ENCODE measurements at places on chromosomes 1 and 21.
A peak's percentile ranks its signal among the peaks of the same experiment; 100 is the strongest.

- no peak for DNase-seq
These were observed 128.1 kb downstream of the HHAT start for GRCh38 chr1:210456731-210457255.

DNA sequence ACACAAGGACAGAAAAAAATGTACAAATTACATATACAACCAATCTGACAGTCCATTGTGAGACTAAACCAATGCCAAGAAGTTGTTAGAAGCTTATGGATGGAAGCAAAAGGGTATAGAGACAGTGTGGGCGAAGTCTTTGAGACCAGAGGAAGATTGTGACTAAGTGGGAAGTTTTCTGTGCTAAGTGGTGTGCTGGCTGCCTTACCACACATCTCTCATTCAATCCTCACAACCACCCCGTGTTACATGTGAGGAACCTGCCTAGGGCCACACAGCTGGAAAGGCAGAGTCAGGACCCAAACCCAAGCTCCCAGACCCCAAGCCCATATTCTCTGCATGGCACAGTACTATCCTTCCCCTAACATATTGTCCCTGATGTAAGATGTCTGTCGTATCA is 53.5 kb upstream of the DUSP10 start:
- no peak for DNase-seq

DNA sequence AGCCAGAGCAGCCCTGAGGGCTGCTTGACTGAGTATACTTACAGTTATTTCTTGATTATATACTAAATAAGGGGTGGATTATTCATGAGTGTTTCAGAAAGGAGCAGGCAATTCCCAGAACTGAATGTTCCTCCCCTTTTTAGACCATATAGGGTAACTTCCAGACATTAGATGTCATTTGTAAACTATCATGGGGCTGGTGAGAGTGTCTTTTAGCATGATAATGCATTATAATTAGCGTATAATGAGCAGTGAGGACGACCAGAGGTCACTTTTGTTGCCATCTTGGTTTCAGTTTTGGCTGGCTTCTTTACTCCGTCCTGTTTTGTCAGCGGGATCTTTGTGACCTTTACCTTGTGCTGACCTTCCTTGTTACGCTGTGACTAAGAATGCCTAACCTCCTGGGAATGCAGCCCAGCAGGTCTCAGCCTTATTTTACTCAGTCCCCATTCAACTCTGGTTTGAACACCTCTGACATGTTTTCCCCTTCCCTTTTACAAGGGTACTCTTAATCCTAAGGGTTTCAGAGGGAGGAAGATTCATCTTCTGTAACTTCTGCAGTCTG is 16.2 kb downstream of the KCTD3 start:
- DNase-seq = no peak

GRCh38 chr1:176857632-176858031 is 306.9 kb downstream of the ASTN1 start:
- DNase-seq = no peak

GRCh38 chr21:28540514-28540913 is 452.2 kb downstream of the LTN1 start:
- no peak for DNase-seq

GRCh38 chr21:42671778-42672593 is 18.6 kb downstream of the PDE9A start:
- no peak for DNase-seq

GRCh38 chr1:99656701-99657100 is 10.8 kb downstream of the PALMD start:
- no peak for DNase-seq

- DNase-seq = no peak
These were observed 195.8 kb downstream of the KAZN start for GRCh38 chr1:14794136-14794768.

GRCh38 chr1:87091425-87091824 is 177.0 kb downstream of the HS2ST1 start:
- DNase-seq = no peak

DNA sequence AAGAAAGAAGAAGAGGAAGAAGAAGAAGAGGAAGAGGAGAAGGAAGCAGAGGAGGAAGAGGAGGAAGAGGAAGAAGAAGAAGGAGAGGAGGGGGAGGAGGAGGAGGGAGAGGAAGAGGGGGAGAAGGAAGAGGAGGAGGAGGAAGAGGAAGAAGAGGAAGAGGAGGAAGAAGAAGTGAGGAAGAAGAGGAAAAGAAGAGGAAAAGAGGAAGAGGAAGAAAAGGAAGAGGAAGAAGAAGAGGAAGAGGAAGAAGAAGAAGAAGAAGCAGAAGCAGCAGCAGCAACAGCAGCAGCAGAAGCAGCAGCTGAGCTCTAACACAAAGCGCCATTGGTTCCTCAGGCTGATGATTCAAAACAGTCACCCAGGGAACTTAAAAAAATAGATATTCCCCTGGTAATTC is 34.0 kb downstream of the DNAI4 start:
- DNase-seq = no peak

- no peak for DNase-seq
These were observed 540.9 kb upstream of the ADGRL2 start for GRCh38 chr1:81259625-81260411.

DNA sequence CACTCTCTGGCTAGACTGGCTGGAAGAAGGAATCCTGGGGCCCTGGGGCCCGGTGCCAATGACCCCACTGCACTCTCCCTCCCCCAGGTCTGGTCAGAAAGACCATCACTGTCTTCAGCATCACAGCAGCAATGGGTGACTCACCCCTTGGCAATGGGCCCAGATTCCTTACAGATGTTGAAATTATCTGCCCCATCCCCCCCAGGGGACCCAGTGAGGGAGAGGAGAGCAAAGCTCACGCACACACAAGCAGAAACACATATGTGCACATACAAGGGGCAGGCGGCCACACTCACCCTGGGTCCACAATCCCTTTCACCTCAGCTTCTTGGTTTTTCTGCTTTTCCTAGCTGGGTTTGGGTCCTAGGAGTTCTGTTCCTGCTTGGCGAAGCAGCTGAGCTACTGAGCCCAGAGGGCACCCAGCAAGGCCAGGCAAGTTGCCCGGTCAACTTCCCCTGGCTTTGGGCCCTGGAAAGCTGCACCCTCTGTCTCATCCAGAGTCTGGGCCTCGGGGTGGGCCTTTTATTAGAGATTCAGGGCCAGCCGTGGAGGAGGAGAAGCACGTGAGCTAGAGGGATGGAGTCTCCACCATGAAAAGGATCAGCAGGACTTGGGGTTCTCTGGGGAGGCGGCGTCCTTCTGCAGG is 2.6 kb downstream of the COL16A1 start:
- DNase-seq = peak; percentile 89

DNA sequence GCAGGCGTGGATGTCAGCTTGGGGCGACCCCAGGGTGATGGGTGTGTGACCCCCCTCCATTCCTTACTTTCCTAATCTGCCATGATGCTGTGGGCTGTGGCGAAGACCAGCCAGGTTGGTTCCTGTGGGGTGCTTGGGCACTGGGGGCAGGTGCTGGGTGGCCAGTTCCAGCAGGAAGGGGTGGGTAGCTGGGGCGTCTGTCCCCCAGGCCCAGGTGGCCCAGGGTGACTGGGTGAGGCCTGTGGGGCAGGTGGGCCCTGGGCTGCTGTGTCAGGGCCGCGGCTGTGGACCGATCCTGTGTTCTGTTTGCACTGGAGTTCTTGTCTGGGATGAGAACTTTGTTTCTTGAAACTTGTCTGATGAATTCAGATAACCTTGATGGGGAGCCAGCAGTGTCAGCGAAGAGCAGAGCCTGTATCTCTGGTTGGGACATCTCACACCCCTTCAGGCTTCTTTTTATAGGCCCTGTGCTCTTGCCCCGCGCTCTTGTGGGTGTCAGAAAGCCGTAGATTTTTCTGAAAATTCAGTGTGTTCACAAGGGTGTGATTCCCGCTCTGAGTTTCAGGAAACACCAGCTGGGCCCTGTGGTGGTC is 3.7 kb downstream of the PRKCZ start:
- DNase-seq = no peak

DNA sequence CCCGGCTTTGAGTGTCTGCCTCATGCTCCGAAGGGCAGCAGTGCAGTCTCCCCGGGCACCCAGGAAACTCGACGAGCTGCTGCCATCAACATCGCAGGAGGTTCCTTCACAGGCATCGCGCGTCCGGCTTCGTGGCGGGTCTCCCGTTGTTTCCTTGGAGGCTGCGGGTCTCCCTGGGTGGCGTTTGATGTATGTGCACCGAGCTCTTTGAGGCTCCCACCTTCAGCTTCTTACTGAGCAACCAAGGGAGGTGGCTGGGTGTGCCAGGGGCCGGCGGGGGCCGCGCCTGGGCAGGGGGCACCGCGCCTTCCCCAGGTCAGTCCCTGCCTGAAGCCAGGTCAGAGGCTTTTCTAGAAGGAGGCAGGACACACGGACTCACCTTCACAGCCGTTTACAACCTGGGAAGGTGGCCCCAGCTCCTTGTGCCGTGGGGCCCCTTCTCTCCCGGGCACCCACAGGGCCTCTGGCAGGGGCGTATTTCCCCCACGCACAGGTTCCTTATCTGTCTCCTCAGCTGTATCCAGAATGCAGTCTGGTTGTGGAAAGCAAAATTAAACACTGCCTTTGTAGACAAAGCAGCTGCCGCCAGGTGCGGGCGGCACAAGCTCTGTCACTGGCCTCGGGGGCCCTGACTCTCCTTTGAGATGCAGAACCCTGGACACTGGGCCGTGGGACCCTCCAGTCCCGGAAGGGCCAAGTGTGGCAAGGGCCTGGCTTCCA is 21.7 kb upstream of the PEX10 start:
- no peak for DNase-seq

DNA sequence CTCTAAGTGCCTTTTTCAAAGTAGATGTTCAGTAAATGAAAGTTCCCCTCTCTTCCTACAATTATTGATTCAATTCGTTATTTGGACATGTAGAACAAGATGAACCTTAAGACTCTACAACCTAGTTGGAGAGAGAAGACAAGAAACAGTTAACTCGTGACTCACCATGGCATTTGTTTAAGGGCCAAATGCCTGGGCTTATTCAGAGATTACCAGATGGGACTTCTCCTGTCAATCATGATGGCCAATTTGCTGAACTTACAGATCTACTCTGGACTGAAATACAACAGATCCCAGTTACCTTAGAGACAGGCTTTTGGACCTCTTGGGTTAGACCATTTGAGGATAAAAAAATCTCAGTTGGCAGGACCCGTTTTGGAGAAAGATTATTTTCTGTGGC is 93.5 kb downstream of the C1orf94 start:
- DNase-seq = no peak
